ENCODE measurements at places on chromosomes 11 and 22.

DNA sequence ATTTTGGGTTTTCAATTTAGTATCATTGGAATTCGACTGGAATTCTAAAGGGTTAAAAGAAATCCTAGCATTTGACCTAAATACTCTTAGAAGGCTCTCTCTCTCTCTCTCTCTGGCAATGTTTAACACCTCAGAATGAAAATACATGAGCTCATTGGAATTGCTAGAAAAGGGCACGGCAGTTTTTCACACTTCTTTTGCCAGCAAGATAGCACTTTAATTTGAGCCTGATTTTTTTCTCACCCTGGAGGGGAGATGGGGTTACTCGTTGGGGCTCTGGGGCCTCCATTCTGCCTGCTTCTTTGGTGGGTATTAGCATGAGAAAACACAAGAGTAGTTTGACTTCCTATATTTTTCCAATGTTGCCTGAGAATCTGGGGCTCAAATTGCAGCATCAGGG, 22.8 kb upstream of the CLMP start:
- no peak for DNase-seq

DNA sequence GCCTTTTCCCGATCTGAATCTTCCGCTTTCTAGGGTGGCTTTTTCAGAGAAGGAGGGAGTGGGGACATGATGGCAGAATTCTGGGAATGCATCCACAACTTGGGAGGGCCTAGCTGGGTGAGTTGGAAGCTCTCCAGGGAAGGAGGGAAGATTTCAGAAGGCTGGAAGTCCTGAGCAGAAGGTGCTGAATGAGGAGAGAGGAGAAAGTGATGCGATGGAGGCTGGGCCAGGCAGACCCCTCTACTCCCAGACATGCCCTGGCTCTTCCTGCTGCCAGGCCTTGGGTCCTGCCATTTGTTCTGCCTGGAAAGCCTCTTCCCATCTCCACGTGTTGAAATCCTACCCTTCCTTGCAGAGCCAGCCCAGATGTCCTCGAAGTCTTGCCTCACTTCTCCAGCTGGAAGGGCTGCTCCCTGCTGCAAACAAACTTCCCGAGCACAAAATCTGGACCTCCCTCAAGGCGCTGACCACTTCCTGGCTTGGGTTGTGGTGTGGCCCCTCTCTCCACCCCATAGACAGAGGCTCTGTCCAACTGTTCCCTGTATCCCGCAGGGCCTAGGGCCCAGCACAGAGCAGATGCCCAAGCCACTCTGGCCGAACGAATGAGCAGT, 16.8 kb downstream of the LRRC32 start:
- no peak for DNase-seq

DNA sequence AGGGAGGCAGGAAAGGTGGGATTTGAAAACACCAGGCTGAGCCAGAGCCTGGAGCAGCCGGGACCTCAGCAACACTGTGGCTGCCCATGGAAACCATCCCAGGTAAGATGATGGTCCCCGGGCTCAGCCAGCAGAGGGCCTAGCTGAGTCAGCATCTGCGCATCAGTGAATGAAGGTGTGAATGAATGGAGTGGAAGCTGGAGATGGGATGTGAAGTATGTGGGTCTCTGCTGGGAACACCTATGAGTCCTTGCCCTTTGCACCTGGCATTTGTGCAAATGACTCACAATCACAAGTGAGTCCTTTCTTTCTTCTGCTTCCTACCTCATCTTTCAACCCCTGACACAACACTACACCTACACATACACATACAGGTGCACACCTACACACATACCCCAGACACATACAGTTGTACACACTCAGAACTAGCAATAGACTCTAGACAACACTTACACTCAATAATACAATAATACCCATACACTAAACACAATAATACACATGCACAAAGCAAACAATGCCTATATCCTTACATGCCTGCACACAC, 62.8 kb upstream of the PRDM11 start:
- no peak for DNase-seq

- no peak for DNase-seq
Observed at GRCh38 chr22:47437110-47437509, 674.7 kb downstream of the TBC1D22A start.

- no peak for DNase-seq
Observed at GRCh38 chr11:6602096-6602940, 1.1 kb downstream of the RRP8 start.

DNA sequence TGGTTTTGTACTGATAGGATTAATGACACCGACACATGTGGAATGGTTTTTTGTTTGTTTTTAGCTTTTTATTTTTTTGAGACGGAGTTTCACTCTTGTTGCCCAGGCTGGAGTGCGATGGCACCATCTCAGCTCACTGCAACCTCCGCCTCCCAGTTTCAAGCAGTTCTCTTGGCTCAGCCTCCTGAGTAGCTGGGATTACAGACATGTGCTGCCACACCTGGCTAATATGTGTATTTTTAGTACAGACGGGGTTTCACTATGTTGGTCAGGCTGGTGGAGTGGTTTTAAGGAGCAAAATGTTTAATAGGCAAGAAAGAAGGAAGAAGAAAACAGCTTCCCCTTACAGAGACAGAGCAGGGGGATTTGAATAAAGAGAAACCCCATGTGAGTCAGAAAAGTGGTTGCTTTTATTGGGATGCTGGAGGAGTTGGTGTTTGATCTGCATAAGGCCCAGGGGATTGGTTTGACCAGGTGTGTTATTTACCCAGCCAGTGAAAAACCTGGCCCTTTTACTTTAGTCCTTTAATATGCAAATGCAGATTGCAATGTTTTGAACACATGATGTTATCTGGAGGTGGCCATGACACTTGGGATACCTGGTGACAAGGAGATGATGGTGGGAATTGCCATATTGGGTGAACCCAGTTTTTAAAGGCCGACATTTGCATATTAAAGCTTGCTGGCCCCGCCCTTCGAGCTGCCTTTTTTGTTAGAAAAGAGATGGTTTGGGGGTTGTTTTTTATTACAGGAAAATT, 24.3 kb downstream of the SUSD2 start:
- no peak for DNase-seq

DNA sequence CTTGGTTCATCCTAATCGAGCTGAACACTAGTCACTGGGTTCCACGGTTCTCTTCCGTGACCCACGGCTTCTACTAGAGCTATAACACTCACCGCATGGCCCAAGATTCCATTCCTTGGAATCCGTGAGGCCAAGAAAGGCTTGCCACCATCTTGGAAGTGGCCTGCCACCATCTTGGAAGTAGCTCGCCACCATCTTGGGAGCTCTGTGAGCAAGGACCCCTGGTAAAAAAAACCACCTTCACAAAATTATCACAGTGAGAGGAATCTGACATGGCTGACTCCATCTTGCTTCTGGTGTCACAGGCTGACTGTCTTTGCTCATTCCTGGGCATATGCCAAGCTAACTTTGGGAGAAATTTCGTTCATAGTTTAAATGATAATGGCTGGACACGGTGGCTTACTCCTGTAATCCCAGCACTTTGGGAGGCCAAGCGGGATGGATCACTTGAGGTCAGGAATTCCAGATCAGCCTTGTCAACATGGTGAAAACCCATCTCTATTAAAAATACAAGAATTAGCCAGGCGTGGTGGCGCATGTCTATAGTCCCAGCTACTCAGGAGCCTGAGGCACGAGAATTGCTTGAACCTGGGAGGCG, 18.9 kb upstream of the KCTD14 start:
- DNase-seq = no peak

DNA sequence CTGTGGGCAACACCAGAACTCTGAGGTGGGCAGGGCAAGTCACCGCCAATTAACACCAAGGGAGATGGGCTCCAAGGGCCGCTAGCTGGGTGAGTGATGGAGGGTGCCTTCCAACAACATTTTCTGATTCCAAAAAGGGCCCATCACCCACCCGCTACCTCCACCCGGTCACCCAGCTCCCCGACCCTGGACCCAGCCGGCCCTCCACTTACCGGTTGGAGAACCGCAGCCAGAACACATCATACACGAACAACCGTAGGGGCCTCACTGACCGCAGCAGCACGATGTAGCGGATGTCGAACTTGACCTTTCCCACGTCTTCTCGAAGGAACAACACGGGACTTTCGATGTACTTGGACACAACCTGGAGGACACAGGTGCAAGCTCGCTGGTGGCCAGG, 14.7 kb downstream of the TTLL12 start:
- DNase-seq = no peak

DNA sequence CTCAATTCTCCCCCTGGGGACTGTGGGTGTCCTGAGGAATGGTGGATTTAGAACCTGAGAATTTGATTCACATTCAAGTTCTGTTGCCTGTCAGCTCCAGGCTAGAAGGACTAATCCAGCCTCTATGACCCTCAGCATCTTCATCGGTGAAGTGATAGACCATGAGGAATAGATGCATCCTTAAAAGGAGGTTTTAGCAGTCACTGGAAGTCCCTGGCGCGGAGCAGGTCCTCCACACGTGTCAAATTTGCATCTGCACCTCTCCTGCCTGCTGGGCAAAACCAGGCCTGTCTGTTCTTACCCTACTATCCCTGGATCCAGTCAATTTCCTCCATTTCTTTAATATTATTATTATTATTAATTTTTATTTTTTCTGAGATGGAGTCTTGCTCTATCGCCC, 808.4 kb downstream of the TBC1D22A start:
- DNase-seq = no peak

DNA sequence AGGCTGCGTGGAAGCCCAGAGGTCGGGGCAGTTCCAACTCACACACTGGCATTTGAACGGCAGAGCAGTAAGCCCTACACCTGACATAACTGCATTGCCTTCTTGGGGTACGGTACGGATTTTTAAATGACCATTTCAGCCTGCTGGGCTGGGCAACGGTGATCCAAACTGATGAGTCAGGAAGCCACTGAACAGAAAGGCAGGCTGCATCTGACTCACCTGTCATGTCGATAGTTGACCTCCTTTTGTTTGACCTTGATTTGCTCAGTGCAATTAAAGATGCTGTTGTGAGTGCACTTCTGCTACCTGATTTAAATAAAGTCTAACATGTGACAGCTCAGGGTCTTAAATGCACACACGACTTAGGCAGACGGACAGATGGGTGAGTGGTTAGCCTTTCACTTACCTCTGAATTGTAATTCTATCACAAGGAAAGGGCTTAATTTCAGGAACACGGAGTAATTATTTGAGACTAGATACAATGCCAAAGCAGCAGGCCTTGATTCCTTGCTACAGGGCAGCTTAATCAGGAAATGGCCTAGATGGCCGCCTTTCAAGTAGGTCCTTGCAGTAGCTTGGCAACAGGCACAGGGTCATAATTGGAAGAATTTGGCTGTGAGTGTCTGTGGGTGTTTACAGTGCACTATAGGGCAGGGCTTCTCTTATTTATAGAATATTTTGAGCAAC, 52.2 kb downstream of the BMAL1 start:
- DNase-seq = no peak

DNA sequence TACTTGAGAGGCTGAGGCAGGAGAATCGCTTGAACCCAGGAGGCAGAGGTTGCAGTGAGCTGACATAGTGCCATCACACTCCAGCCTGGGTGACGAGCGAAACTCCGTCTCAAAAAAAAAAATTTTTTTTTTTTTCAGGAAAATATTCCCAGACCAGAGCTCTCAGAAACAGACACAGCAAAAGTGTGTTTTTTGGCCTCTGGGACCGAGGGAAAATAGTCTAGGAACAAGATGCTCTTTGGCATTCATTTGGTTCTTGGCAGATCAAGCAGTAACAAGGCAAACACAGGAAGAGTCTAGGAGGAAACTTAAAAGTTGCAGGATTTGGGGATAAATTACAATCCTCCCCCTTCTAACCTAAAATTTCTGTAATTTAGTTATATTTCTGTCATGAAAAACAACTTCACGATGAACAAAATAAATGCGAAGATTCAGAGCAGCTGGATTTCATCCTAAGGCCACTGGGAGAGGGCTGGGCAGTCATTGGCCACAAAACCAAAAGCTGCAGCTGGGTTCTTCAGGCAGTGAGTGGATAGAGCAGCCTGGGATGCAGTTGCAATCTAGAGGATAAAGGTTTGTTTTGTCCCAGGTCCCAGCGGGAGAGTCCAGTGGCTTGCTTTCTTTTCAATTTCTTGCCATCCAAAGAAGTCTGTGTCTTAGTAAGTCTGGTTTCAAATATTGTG, 19.7 kb downstream of the ATG16L2 start:
- DNase-seq = no peak

DNA sequence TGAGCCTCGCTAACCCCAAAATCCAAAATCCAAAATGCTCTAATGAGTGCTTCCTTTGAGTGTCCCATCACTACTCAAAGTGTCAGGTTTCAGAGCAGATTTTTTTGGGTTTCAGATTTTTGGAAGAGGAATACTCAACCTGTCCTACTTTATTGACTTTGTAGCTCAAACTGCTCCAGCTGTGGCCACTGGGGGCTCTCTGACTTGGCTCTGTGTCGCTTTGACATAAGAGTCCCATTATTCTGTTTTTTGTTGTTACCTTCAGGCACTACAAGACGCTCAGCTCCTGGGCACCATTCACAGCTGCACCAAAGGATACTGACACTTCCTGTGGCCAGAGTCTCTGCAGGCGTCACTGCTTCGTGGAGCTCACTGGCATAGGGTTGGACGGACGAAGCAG, 41.1 kb downstream of the PHF21B start:
- no peak for DNase-seq

DNA sequence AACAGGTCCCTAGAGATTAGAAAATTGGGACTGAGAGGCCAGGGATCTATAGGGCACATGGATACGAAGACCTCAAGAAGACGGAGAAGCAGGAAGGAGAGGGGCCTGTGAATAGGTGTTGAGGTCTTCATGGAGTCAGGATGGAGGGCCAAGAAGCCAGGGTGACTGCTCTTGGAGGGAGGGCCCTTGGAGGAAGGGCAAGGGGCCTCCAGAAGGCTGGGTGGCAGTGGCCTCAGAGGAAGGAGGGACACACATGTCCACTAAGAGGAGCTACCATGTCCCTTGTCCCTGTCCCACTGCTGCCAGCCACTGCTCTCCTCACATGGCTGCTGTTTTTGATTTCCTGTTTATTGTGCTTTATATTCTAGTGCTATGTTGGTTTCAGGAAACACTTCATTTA, 589.5 kb upstream of the B3GAT1 start:
- DNase-seq = no peak

All from T-cell (primary cell).